ENCODE measurements at places on chromosomes 5 and 9. TPM values are rescaled to one million over a fixed set of nuclear protein-coding genes. Genes with fewer than 3 reads are reported as not detected.
A peak's percentile ranks its signal among the peaks of the same experiment; 100 is the strongest.

- no peak within 1 kb of the TSS for H3K27ac ChIP-seq
- no peaks in the 10 kb centered on the region for H3K36me3 ChIP-seq
- DNase-seq: peak; percentile 85
- peaks cover 22% of the 10 kb centered on the region for H3K27me3 ChIP-seq
- H3K4me3 ChIP-seq: no peak within 1 kb of the TSS
Measured at GRCh38 chr9:133609311-133610098, at the start of gene FAM163B. Gene FAM163B, minus strand, starts transcription at chr9:133609389. Its CDS starts 29,166 bp downstream, at chr9:133580223.

DNA sequence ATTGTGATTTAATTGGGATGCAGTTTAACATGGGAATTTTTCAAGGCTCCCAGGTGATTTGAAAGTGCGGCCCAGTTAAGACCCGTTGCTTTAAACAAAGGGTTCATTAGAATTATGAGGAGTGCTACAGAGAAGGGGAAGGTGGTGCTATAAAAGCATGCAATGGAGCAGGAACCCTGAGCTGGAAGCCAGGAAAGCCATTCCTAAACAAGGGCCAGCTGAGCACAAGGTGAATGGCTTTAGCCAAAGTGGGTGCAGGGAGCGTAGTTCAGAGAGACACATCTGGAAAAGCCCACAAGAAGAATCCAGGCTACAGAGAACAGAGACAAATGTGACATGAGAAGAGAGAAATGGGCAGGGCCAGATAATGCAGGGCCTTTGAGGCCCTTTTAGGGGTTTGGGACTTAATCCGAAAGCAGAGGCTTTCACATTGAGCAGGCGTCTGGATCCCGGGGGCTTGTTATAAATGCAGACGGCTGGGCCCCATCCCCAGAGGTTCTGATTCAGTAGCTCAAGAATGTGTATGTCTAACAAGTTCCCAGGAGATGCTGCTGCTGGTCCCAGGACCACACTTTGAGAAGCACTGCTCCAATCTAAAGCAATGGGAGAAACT is 138.1 kb upstream of the WWC1 start:
- H3K4me3 ChIP-seq: no peak overlapping the region
- H3K27me3 ChIP-seq: peaks cover 6% of the 10 kb centered on the region
- no peak for DNase-seq
- H3K36me3 ChIP-seq: no peaks in the 10 kb centered on the region

DNA sequence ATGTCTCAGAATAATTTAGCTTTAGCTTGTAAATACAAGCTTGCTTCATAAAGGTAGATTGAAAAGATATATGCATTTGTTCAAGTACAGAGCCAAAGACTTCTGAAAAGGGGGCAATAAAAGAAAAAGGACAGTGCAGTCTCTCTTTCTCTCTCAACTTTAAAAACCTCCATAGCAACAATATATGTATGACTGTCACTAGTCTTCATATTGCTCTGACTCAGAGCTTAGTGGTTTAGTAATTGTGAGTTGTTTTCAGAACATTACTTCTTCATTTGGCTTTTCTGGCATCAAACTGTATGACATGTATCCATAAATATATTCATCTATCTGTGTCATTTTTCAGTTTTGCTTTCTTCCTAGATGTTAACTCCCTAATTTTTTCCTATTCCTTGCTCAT is 194.6 kb upstream of the KIF2A start:
- no peak overlapping the region for H3K27ac ChIP-seq
- peaks cover 6% of the 10 kb centered on the region for H3K27me3 ChIP-seq

DNA sequence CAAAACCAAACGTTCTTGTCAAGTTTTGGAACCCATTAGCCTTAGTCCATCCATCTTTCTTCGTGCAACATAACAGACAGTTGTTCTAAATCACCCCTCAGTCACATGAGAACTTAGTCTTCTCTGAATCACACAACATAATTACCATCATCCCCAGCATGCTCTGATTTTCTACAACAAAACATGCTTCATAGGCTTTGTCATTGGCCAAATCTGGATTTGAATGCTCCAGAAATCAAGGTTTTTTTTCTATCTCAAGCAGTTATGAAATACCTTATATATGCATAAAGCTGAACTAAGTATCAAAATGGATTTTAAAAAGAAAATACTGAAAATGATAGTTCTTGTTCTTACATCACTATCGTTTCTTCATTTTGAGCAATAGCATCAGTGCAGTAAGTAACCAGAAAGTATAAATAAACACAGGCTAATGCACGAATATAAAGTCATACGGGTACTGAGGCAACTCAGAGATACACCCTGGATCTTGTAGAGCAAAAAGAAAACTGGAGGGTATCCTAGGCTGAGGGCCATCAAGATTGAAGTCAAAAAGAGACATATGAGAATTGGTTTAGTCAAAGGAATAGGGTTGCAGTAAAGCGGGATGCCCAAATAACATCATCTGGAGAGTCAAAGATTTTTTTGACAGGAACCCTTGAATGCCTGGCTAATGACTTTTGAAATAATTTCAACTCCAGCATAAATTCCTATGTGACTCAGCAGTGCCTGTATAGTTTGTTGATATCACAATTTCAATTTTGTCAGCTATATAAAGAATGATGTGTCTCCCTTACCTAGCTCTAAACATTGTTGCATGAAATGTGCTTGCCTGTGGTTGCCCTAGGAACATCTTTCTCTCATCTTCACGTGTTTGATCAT is 164.7 kb downstream of the ADAMTSL1 start:
- no peak for DNase-seq
- H3K4me1 ChIP-seq: no peaks in the 10 kb centered on the region
- H3K27ac ChIP-seq: no peak overlapping the region

DNA sequence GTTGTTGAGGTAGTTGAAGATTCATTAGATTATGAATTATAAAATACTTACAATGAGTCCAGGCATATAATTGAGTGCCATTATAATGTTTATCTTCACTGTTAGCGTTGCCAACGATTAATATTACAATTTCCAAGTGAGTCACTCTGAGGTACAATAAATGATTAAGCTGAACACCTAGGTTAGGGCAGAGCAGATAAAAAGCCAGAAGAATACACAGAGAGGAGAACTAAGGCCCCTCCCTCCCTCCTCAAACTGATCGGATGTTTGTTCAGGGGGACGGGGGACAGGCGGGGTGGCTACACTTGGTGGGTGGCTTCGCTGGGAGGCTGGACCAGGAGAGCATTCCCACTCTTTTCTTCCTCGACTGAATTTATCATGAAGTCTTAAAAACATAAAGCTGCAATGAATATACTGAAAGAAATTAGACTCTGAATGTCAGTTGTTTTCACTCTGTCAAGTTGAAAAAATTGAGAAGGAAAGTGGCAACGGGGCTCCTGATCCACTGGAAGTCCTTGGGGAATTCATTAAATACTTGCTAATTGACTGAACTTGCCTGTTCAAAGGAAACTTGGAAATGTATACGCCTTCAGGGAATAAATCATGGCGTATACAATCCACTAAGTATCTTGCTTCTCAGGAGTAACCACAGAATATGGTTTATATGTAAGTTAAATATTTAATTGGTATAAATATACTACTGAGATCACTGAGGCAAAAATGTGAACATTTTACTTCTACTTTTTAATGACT is 198.1 kb downstream of the TSSK1B start:
- H3K27ac ChIP-seq: no peak overlapping the region
- peaks cover 41% of the 10 kb centered on the region for H3K27me3 ChIP-seq
- no peak overlapping the region for H3K4me3 ChIP-seq
- no peaks in the 10 kb centered on the region for H3K4me1 ChIP-seq
- H3K36me3 ChIP-seq: no peaks in the 10 kb centered on the region
- no peak for DNase-seq

Gene ROR2
- 0.43 TPM for total RNA-seq

DNA sequence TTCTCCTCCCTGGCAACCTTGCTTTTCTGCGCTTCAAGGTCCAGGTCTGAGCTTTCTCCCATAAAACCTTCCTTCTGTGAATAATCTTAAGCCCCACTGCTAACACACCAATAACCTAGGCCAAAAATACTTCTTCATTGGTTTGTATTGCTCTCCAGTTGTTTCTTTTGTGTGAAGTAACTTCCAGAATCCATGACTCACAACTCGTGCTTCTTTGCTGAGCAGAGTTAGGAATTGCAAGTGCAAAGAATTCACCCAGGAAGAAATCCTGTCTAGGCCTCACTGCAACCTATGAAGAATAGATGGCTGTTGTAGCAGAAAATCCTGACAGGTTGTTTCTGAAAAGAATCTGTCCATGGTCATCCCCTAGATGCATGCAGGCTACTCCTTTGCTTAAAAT is 295.7 kb downstream of the MED10 start:
- no peaks in the 10 kb centered on the region for H3K36me3 ChIP-seq
- no peak overlapping the region for H3K4me3 ChIP-seq
- H3K27me3 ChIP-seq: no peaks in the 10 kb centered on the region
- no peaks in the 10 kb centered on the region for H3K4me1 ChIP-seq
- H3K27ac ChIP-seq: no peak overlapping the region

GRCh38 chr5:95857185-95857945 is 34.8 kb upstream of the GLRX start:
- H3K27me3 ChIP-seq: no peaks in the 10 kb centered on the region
- peaks cover 40% of the 10 kb centered on the region for H3K4me1 ChIP-seq
- no peaks in the 10 kb centered on the region for H3K36me3 ChIP-seq
- H3K27ac ChIP-seq: no peak overlapping the region

DNA sequence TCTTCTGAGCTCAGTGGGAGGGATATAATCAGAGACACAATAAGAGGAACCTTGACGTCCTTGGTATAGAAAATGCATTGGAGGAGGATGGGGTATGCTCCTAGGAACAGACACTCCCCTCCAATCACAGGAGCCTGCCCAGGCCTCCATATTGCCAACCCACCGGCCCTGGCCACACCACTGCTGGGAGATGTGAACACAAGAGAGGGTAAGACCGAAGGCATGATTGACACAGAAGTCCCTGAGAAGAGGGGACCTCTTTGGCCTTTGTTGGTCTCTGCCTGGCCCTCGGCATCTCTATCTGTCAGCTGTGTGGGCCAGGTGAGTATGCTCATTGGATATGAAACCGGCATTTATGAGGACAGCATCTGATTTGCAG is 62.0 kb downstream of the CRB2 start:
- H3K27ac ChIP-seq: no peak overlapping the region
- no peaks in the 10 kb centered on the region for H3K27me3 ChIP-seq
- peaks cover 2% of the 10 kb centered on the region for H3K4me1 ChIP-seq
- DNase-seq: no peak
- no peaks in the 10 kb centered on the region for H3K36me3 ChIP-seq

Gene NRARP
- total RNA-seq: 12.9 TPM

GRCh38 chr5:4027088-4027734 is 431.6 kb downstream of the IRX1 start:
- H3K27me3 ChIP-seq: no peaks in the 10 kb centered on the region
- H3K4me3 ChIP-seq: no peak overlapping the region
- no peak for DNase-seq
- H3K36me3 ChIP-seq: no peaks in the 10 kb centered on the region
- H3K27ac ChIP-seq: no peak overlapping the region

- H3K4me1 ChIP-seq: no peaks in the 10 kb centered on the region
- no peak overlapping the region for H3K4me3 ChIP-seq
- H3K27ac ChIP-seq: no peak overlapping the region
- no peaks in the 10 kb centered on the region for H3K27me3 ChIP-seq
- no peaks in the 10 kb centered on the region for H3K36me3 ChIP-seq
Measured at GRCh38 chr5:167050568-167051401, 1240.7 kb upstream of the WWC1 start.

Gene RNF183
- 0.12 TPM for total RNA-seq

DNA sequence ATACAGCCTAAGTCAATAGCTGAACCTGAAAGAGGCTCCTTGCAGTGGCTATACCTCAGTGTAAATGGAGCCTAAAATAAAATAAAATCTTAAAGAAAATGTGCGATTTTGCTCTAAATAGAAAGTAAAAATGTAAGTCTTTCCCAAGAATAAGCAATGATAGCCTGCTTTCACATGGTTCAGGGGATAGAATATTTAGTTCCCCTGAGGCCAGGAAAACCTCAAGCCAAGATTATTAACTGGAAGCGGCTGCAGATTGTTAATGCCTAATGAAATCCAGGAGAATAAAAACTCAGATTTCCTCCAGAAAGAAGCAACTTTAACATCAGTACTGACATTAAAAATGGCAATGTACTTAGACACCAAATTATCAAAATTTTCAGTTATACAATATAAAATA is 463.7 kb downstream of the CYLC2 start:
- DNase-seq: no peak
- H3K4me3 ChIP-seq: no peak overlapping the region
- H3K27me3 ChIP-seq: no peaks in the 10 kb centered on the region
- H3K36me3 ChIP-seq: no peaks in the 10 kb centered on the region
- H3K27ac ChIP-seq: no peak overlapping the region

Gene C1QTNF2
- total RNA-seq: not detected

DNA sequence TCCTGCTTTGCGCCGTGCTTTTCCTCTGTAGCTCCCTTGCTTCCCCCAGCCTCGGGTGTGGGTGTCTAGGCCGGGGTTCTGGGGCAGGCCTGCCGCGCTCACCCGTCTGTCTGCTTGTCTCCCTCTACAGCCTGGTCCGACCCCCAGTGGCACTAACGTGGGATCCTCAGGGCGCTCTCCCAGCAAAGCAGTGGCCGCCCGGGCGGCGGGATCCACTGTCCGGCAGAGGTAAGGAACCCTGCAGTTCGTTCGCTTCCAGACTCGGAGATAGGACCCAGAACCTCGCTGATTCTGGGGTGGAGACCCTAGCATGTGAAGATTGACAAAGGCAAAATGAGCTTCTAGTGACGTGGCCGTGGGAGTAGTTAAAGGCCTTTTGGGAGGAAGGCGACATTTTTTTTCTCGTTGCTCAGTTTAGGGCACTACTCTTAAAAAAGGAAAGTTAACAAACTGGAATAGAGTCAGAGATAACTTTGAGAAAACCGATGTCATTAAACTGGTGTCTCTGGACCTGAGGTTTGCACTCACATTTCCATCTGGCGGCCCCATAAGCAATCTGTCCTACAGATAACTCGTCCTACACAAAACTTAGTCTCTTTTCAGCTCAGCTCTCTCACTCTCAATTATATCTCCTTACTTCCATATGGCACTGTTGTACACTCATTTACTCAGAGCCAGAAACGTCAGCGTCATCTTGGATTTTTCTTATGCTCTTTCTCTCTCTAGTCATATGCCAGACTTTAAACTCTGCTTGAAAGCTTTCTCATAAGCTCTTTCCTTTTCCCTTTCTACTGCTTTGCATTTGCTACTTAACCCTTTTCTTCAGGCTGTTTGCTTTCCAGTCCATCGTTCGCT is 561 bp downstream of the SEC61B start:
- H3K27me3 ChIP-seq: no peaks in the 10 kb centered on the region
- H3K27ac ChIP-seq: peak overlapping the region; percentile 99
- DNase-seq: no peak
- H3K36me3 ChIP-seq: peaks cover 54% of the 10 kb centered on the region

- no peaks in the 10 kb centered on the region for H3K27me3 ChIP-seq
- DNase-seq: peak; percentile 77
- peaks cover 21% of the 10 kb centered on the region for H3K36me3 ChIP-seq
- H3K4me1 ChIP-seq: peaks cover 4% of the 10 kb centered on the region
- no peak overlapping the region for H3K27ac ChIP-seq
Measured at GRCh38 chr9:75001719-75002421, 26.2 kb downstream of the CARNMT1 start.

DNA sequence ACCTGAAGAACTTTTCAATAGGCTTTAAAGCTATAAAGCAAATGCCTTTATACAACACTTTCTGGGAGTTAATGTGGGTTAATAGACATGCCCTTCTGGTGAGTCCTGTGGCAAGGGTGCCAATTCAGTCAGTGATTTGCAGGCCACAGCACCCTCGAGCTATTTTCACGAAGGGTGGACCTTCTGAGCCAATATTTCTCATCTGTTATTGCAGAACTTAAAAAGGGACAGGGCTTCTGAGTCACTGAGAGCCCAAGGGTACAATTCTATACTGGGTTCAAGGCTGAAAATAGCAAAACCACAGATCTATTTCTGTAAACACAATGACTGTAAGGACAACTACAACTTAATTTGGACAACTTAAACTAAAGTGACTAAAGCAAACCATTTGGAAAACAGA is 92.8 kb downstream of the GABRG2 start:
- no peak overlapping the region for H3K27ac ChIP-seq
- no peaks in the 10 kb centered on the region for H3K36me3 ChIP-seq
- H3K4me1 ChIP-seq: no peaks in the 10 kb centered on the region
- no peak overlapping the region for H3K4me3 ChIP-seq
- no peak for DNase-seq

Gene C1QTNF3
- total RNA-seq: 2.0 TPM

Gene TAS2R1
- not detected for total RNA-seq

Gene NOXA1
- 0.36 TPM for total RNA-seq

All from activated CD4-positive, alpha-beta T cell treated with anti-CD3 and anti-CD28 coated beads, Interleukin-2, amount 10 ng/mL, durations not matched to agents 24 days and 14 days (primary cell).